ENCODE measurements at places on chromosomes 2 and 18.
A peak's percentile ranks its signal among the peaks of the same experiment; 100 is the strongest.

DNA sequence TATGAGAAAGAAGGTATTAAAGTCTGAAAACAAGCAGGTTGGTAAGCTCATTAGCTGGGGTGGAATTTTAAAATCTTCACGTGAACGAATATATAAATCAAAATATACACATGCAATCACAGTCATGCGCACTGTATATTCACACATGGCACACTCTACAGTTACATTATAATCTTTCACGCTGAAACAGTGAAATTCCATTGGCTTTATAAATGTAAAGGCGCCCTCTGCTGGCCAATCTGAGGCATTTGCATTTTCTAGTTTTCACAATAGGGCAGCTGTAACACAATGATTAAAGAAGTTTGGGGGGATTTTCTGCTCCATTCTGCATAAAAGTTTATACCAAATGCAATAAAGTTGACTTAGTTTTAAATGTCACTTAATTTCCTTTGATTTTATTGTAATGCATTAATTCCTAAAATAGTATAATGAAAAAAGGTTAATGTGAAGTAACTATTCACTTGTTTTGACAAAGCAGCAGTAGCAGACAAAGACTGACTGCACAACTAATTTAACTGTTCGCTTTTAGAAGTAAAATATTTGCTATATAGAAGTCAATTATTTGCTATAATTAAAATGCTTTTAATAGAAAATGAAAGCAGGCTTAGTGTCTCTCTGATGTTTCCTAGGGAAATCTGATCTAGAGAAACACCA is 17.2 kb downstream of the IFIH1 start:
- DNase-seq, result peak; percentile 72

DNA sequence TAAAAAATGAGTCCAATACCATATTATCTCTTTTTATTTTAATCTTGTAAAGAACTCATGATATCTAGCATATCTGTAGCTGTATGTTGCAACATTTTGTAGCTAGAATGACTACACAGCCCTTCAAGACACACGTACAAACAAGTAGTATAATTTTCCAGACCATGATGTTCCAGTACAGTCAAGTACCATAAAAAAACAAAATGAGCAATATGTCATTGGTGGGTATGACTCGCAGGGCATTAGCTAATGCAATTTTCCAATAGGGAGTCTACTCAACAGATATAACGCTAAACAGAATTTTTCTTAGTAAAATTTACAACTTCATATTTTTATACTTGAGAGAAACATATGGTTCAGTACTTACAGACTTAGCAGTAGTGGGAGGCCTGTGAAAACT is 53.6 kb upstream of the UGP2 start:
- peak; percentile 68 for DNase-seq

DNA sequence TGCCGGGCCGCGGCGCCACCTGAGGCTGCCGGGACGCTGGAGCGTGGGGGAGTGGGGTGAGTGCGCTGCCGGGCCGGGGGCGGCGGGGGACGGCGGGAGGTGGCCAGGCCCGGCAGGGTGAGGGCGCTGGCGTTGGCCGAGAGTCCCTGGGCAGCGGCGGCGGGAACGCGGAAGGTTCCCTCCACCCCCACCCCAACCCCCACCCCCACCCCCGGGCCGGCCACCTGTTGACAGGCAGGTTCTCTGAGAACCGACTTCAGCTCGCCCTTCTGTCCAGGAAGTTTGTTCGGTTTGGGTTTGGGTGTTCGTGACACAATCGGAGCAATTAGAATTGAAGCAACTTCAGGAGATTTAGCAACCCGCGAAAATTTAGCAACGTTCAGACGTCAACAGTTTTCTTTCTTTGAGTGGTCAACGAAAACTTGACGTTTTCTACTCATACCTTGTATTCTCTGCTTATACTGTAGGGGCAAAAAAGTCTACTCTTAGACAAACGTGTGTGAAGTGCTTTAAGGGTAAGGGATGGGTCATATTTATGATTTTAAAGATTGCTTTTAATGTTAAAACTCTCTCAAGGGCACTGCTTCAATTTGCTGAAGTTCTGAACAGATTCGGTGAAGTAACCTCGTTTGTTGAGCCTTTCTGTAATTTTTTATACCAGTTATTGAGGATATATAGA is 9.3 kb downstream of the OTX1 start:
- no peak for DNase-seq

- DNase-seq, result peak; percentile 94
These were observed 171.5 kb downstream of the CELF4 start for GRCh38 chr18:37393945-37394609.

- DNase-seq, result no peak
These were observed 417.1 kb upstream of the SALL3 start for GRCh38 chr18:78562531-78562961.

GRCh38 chr18:74630804-74631203 is 33.1 kb downstream of the ZNF407 start:
- DNase-seq, result no peak

DNA sequence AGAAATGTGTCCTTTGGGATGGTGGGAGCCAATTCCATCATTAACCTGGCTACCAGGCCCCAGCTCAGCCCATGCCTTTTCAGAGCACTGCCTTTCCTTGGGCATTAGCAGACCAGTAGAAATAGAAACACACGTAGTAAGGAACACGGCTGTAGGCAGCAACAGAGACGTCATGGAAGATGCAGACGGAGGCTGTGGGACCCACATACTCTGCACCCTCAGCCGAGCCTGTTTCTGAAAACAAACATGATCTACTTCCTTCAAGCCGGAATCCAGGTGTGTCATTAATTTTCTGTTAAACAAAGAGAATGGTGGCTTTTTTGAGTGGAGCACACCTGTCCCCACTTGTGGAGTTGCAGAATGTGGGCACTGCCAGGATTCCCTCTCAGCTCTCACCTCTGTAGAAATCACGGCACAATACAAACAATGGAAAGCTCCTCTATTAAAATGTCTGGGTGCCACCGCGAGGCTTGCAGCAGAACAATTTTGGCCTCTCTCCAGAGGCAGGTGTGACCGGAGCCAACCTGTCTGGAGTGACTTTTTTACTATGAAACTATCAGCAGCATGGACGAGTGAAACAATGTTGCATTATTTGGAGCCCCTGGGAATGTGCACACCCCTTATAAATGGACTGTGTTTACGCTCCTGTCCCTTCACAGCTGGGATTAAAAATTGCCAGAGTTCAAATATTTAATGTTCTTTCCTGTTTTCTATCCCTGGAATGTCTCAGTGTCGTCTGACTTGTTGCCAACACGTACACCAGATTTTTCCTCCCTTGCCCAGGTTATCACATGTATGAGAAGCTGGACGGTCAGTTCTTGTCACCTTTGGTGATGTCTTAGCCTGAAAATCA is 31.7 kb downstream of the SPP2 start:
- DNase-seq, result no peak
